ENCODE measurements at places on chromosomes 6 and 20.

DNA sequence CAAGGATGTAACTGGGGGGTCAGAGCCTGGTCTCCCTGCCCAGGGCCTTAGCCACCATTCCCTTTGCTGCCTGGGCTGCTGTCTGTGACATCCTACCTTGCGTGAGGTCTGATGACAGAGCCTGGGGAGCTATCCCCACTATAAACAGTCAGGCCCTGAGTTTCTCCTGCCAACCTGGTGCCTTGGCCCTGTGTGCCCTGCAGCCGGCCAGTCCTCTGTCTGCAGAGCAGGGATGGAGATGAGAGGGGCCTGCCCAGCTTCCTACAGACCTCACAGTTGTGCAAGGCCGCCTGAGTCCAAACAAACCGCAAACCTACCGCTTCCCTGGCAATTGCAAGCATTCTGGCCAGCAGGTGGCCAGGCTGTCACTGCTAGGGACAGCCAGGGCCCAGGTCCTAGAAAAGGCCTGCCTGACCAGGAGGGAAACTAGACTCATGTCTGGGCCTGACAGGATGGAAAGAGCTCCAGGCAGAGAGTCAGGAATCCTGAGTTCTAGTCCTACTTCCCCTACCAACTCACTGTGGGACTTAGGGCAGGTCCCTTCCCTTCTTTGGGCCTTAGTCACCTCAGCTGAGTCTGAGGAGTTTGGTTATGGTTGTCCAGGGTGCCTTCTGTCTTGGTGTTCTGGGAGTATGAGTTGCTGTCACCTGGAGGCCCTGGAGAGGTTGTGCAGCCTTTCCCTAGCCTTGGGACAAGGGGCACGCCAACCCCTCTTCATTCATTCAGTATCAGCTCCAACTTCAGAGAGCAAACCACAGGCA lies 86.2 kb downstream of the VEGFA start:
- no peak for DNase-seq

GRCh38 chr6:53691252-53691651 lies 25.7 kb upstream of the KLHL31 start:
- no peak for DNase-seq

- DNase-seq, result peak; percentile 6
These were observed 296.7 kb downstream of the ZFAND3 start for GRCh38 chr6:38116248-38116647.

DNA sequence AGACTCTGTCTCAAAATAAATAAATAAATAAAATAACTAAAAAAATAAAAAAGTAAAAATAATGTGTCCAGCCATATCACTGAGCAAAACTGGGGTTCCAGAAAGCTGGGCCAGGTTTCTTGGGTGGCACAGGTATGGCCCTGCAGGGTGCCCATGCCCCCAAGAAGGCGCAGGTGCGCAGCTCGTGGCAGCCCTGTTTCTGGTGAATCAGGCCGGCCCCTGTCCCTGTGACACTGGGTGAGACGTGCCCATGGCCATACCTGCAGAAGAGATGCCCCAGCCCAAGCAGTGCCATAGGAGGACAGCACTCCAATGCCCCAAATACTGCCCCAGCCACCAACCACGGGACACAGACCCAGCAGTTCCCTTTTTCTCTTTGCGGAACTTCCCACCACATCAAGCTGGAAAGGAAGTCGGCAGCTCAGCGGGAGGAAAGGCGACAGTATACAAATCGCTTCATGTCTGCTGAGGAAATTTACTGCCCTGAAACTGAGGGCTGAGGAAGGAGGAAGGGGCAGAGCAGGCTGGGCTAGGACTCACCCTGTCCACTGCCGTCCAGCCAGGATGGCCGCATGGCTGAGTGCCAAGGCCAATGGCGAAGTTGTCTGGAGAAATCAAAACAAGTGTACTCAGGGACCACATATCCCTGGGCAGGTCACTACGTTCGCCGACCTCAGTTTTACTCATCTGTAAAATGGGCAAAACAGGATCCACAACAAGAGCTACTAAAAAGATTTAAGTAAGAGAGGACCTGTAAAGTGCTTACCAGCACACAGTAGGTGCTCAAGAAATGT lies 55.4 kb downstream of the PREX1 start:
- peak; percentile 50 for DNase-seq

GRCh38 chr20:3689978-3690377 lies 8.2 kb upstream of the ADAM33 start:
- no peak for DNase-seq

GRCh38 chr20:9441948-9442347 lies 72.4 kb upstream of the LAMP5 start:
- DNase-seq, result no peak

DNA sequence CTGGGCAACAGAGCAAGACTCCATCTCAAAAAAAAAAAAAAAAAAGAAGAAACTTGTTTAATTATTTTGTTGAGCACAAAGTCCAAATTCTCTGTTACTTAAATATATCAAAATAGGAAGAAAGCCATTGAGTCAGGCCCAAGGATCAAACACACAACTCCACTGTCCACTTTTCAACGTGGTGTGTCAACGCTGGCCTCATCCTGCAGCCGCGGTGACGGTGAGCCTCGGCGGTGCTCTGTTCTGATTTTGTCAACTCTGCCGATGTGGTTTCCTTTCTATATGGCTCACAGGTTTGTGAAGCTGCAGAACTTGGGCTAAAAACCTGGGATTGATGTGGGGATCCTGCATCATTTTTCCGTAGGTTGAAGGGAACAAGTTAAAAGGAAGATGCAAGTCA lies 3.2 kb upstream of the SMOC2 start:
- no peak for DNase-seq

GRCh38 chr20:57384486-57384885 lies 6.7 kb upstream of the RBM38 start:
- DNase-seq, result no peak
